ENCODE measurements at places on chromosomes 4 and X.

- no peak for DNase-seq
Measured at GRCh38 chr4:94802091-94802490, 44.3 kb downstream of the BMPR1B start.

DNA sequence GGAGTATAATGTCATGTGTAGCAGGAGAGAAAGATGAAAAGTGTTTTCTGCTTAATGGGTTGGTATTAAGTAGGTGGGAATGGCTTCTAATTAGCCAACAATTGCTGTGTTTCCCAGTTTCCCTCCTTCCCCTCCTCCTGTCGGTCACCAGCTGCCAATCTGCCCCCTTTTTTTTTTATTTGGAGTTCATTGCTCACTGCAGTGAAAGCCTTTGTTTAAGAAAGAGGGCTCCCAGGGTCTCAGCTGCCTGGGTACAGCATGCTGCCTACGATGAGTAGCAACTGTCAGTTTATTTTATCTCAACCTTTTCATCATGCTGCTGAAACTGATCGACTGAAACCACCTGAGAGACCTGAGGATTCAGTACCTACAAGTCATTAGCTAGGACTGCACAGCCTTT, 149.0 kb downstream of the POU4F2 start:
- DNase-seq: no peak

DNA sequence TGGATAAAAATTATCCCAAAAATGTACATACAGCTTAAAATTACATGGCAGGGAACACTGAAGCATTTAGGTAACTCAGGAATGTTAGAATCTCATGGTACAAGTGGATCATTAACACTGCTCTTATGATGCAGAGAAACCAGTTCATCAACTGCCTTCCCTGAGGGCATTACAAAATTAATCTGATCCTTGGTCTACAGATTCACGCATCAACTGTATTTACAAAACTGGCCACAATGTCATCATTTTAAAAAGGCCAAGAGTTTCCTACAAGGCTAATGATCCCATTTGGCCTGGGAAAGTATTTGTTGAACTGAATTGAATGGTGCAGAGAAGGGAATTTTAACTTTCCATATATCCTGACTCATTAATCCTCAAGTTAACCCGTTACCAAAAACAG, 84.6 kb downstream of the TSPAN5 start:
- DNase-seq: no peak

GRCh38 chrX:124328765-124329164, 3.7 kb upstream of the TEX13D start:
- no peak for DNase-seq

DNA sequence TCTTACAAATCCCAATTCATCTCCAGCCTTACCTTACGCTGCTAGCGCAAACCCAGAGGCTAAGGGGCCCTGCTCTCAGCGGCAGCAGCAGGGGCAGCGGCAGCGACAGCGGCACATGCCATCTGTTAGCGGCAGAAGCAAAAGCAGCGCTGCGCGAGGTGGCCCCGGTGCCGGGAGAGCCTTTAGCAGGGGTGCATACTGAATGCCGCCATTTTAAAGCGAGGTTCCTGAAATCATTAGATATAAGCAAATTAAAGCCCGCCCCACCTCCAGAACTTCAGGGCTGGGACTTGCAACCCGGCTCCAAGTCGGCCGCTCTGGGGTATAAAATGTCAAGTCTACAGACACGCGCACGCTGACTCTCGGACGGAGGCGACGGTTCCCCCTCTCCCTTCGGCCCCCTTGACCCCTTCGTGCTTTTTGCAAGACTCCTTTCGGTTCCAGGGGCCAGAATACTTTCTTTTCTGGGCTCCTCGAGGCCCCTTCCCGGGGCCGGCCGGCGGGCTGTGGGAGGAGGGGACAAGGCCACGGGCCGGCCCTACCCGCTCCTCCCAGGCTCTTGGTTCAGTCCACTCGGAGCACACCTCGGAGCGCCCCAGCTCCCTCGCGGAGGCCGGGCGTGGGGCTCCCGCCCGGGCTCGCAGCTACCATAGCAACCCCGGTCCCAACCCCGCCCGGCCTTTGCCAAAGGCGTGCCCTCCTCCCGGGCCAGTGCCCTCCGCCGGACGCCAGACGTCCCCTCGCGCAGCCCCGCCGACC, at the start of gene MBNL3:
Gene MBNL3 (minus strand): TSS at position 220 of the 759 bp plus-strand sequence. CDS start 49,427 bp downstream, outside the sequence.
- peak; percentile 79 for DNase-seq

DNA sequence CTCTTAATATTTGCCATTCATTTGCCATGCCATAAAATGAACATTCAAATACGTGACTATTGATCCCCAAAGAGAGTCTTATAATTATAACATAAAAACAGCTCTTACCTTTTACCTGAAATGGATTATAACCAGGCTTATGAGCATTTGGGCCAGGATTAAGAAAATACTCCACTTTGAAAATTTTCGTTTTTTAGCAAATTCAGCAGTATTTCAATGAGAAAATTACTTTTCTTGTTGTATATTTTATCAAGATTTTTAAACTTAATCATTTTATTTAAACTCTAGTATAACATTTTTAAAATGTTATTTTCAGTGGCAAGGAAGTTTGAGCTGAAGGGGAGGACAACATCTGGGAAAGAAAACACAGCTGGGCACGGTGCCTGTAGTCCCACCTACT, 59.0 kb upstream of the RAPGEF2 start:
- DNase-seq: no peak

DNA sequence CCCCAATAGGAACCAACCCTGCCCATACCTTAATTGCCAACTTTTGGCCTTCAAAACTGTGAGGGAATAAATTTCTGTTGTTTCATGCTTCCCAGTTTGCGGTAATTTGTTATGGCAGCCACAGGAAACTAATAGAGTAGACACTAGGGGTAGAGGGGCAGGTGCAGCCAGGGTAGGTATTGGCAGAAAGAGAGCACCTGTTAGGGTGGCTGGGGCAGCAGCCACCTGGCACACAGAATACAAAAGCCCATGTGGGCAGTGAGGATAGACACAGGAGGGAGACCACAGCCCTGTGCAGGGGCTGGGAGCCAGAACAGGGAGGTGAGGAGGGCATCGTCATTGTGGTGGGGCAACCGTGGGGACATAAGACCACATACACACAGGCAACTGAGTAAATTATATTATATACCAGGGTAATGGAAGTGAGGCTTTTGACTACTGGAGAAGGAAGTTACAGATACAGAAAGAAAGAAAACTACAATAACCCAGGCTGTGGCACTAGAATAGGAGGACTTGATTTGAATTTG, 28.2 kb downstream of the IRF2 start:
- no peak for DNase-seq

GRCh38 chr4:60780874-60781273, 419.3 kb upstream of the ADGRL3 start:
- DNase-seq: no peak

GRCh38 chr4:142719854-142720541, 126.1 kb downstream of the INPP4B start:
- no peak for DNase-seq

DNA sequence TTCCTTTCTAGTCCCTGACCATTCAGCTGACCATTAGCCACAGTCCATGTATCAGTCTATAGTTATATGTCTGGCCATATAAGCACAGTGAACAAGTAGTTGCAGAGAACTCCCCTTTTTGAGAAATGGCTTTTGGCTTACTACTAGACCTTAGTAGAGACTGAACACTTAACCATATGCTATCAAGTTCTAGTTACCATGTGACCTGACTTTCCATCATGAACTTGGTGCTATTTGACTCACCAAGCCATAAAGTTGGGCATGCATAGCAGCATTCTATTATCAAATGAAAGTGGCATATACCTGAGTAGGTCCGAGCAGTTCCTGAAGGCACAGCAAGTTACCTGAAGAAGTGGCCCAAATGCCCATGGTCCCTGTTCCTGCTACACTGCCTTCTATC, 74.5 kb upstream of the IL2 start:
- DNase-seq: no peak
